ENCODE measurements at places on chromosomes 1 and 21.

- DNase-seq, result no peak
- H3K27me3 ChIP-seq, result peaks cover 9% of the 10 kb centered on the region
- H3K27ac ChIP-seq, result no peak overlapping the region
These were observed 221.4 kb upstream of the PKN2 start for GRCh38 chr1:88462488-88463261.

- peak overlapping the region; percentile 80 for H3K4me3 ChIP-seq
- H3K36me3 ChIP-seq, result peaks cover 34% of the 10 kb centered on the region
These were observed 9.8 kb downstream of the ABCG1 start for GRCh38 chr21:42228709-42229220.

- H3K36me3 ChIP-seq, result no peaks in the 10 kb centered on the region
- H3K27me3 ChIP-seq, result no peaks in the 10 kb centered on the region
- no peak overlapping the region for H3K4me3 ChIP-seq
- H3K27ac ChIP-seq, result no peak overlapping the region
- H3K4me1 ChIP-seq, result no peaks in the 10 kb centered on the region
These were observed 767.3 kb upstream of the ADAMTS5 start for GRCh38 chr21:27734146-27734545.

- DNase-seq, result no peak
- no peak overlapping the region for H3K27ac ChIP-seq
- H3K27me3 ChIP-seq, result peaks cover 1% of the 10 kb centered on the region
- H3K4me3 ChIP-seq, result no peak overlapping the region
- no peaks in the 10 kb centered on the region for H3K36me3 ChIP-seq
These were observed 660.7 kb downstream of the LMO4 start for GRCh38 chr1:87989346-87989745.

- H3K4me1 ChIP-seq, result no peaks in the 10 kb centered on the region
- H3K27me3 ChIP-seq, result peaks cover 48% of the 10 kb centered on the region
- DNase-seq, result no peak
- H3K27ac ChIP-seq, result no peak overlapping the region
- H3K36me3 ChIP-seq, result no peaks in the 10 kb centered on the region
These were observed 3.2 kb downstream of the RHBG start for GRCh38 chr1:156372265-156372586.

GRCh38 chr21:42852925-42853570, 26.3 kb downstream of the WDR4 start:
- H3K27ac ChIP-seq, result no peak overlapping the region
- no peak for DNase-seq
- H3K36me3 ChIP-seq, result peaks cover 39% of the 10 kb centered on the region
- H3K27me3 ChIP-seq, result no peaks in the 10 kb centered on the region
- peaks cover 9% of the 10 kb centered on the region for H3K4me1 ChIP-seq
- H3K4me3 ChIP-seq, result no peak overlapping the region

DNA sequence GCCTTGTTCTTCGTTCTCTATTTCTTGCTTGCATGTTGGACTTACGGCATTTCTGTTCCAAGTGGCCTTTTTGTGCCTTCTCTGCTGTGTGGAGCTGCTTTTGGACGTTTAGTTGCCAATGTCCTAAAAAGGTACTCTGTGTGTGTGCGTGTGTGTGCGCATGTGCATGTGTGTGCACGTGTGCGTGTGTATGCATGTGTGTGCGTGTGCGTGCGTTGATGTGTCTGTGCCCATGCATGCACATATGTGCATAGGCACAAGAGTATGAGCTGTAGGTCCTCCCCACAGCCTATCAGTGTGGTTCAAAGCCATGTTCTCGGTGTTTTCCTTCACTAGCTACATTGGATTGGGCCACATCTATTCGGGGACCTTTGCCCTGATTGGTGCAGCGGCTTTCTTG, 13.7 kb downstream of the NPPA start:
- peaks cover 2% of the 10 kb centered on the region for H3K36me3 ChIP-seq
- no peaks in the 10 kb centered on the region for H3K27me3 ChIP-seq
- no peak for DNase-seq
- no peaks in the 10 kb centered on the region for H3K4me1 ChIP-seq

GRCh38 chr1:221712776-221713431, 29.0 kb downstream of the DUSP10 start:
- peak; percentile 84 for DNase-seq
- H3K4me3 ChIP-seq, result peak overlapping the region; percentile 91
- peaks cover 16% of the 10 kb centered on the region for H3K27me3 ChIP-seq
- peaks cover 90% of the 10 kb centered on the region for H3K4me1 ChIP-seq
- peak overlapping the region; percentile 94 for H3K27ac ChIP-seq

- no peak overlapping the region for H3K27ac ChIP-seq
- H3K4me1 ChIP-seq, result no peaks in the 10 kb centered on the region
- no peaks in the 10 kb centered on the region for H3K27me3 ChIP-seq
- H3K36me3 ChIP-seq, result no peaks in the 10 kb centered on the region
These were observed 42.0 kb downstream of the STUM start for GRCh38 chr1:226590614-226591013.

DNA sequence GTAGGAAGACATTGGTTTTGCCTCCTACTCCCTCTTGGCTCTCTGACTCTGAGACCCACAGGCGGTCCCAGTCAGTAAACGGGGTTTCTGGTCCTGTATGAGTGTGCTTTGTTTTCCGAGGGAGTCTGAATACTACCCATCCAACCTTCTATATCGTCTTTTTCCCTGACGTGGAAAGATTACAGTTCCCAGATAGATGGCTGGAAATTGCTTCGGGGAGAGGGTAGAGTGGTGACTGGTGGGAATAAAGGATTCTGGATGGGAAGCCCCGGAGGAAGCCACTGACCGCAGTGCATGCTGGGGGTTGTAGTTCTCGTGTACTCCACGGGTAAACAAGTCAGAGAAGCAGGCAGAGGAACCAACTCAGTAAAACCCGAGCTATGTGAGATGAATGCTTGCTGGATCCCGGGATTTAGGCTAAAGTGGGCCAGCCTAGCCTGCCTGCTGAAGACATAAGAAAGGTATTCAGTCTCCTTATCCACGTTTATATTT, 66.2 kb upstream of the IRF2BP2 start:
- H3K4me3 ChIP-seq, result peak overlapping the region; percentile 77
- H3K36me3 ChIP-seq, result no peaks in the 10 kb centered on the region
- DNase-seq, result peak; percentile 59
- no peaks in the 10 kb centered on the region for H3K27me3 ChIP-seq
- H3K4me1 ChIP-seq, result peaks cover 14% of the 10 kb centered on the region
- H3K27ac ChIP-seq, result peak overlapping the region; percentile 78

DNA sequence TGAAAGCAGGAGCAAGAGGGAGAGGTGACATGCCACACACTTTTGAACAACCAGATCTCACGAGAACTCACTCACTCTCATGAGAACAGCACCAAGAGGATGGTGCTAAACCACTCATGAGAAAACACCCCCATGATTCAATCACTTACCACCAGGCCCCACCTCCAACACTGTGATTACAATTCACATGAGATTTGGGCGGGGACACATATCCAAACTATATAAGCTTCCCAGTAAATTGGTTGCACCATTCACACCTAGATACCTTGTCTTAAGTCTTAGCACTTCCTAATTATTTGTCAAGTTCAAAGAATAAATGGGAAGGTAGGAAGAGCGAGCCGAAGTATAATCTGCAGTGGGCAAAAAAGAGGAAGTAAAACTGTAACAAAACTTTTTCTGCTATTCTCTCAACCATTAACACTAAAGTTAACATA, 34.3 kb downstream of the AMY1C start:
- no peaks in the 10 kb centered on the region for H3K36me3 ChIP-seq
- no peak overlapping the region for H3K4me3 ChIP-seq
- DNase-seq, result no peak
- no peaks in the 10 kb centered on the region for H3K4me1 ChIP-seq

GRCh38 chr1:27569506-27570291, 34.2 kb downstream of the AHDC1 start:
- H3K4me1 ChIP-seq, result peaks cover 20% of the 10 kb centered on the region
- DNase-seq, result no peak
- H3K27me3 ChIP-seq, result no peaks in the 10 kb centered on the region
- no peaks in the 10 kb centered on the region for H3K36me3 ChIP-seq
- H3K4me3 ChIP-seq, result peak overlapping the region; percentile 91

DNA sequence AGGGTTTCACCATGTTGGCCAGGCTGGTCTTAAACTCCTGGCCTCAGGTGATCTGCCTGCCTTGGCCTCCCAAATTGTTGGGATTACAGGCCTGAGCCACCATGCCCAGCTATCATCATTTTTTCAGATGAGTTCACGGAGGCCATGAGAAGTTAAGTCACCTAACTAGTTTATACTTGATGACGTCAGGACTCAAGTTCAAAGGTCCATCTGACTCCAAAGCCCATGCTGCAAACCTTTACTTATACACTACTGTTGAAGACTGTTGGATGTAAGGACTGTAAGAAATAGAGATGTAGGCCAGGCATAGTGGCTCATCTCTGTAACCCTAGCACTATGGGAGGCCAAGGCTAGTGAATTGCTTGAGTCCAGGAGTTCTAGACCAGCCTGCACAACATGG, 40.8 kb upstream of the STMN1 start:
- no peaks in the 10 kb centered on the region for H3K4me1 ChIP-seq
- H3K36me3 ChIP-seq, result peaks cover 6% of the 10 kb centered on the region
- no peak for DNase-seq
- no peak overlapping the region for H3K27ac ChIP-seq
- H3K27me3 ChIP-seq, result no peaks in the 10 kb centered on the region
- no peak overlapping the region for H3K4me3 ChIP-seq

- H3K27me3 ChIP-seq, result no peaks in the 10 kb centered on the region
- H3K27ac ChIP-seq, result no peak overlapping the region
- H3K4me3 ChIP-seq, result no peak overlapping the region
- peaks cover 19% of the 10 kb centered on the region for H3K4me1 ChIP-seq
- no peak for DNase-seq
- H3K36me3 ChIP-seq, result peaks cover 10% of the 10 kb centered on the region
These were observed 33.1 kb downstream of the FAM177B start for GRCh38 chr1:222769971-222770620.

GRCh38 chr1:109691759-109692158, 4.1 kb downstream of the GSTM1 start:
- no peak for DNase-seq
- H3K4me3 ChIP-seq, result no peak overlapping the region
- H3K4me1 ChIP-seq, result peaks cover 5% of the 10 kb centered on the region
- H3K36me3 ChIP-seq, result peaks cover 6% of the 10 kb centered on the region
- H3K27ac ChIP-seq, result no peak overlapping the region
- H3K27me3 ChIP-seq, result no peaks in the 10 kb centered on the region

DNA sequence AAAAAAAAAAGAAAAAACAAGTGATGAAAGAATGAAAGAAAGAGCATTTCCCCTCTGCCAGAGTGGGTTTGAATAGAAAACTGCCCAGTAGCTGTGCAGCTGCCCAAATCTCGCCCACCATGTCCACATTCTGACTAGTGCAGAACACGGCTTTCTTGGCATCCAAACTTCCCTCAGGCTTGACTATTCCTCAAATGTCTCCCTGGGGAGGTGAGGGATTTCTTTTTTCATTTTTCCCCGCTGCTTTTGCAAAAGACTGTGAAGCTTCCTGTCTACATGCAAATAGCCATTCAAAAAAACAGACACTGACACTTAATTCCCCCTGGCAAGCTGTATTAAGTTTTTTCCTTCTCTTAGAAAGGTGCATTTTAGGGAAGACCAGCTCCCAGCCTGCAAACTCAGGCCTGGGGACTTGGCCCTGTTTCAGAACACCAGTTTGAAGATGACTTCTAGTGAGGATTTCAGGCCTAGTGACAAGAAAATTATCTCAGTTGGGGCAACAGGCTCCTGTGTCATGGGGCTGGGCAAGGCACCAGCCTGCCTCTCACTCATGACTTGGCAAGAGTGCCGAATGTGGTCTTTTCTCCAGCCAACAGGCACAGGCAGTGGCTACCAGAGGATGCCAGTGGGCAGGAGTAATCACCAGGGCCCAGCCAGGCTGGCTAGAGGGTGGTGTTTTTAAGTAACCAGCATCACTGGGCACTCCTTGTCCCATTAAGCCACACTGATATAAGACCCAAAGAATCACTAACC, 178.1 kb upstream of the NFIA start:
- no peak for DNase-seq
- H3K4me1 ChIP-seq, result no peaks in the 10 kb centered on the region
- H3K27me3 ChIP-seq, result peaks cover 10% of the 10 kb centered on the region
- no peaks in the 10 kb centered on the region for H3K36me3 ChIP-seq
- H3K4me3 ChIP-seq, result no peak overlapping the region
- H3K27ac ChIP-seq, result no peak overlapping the region

GRCh38 chr1:87981386-87981785, 652.7 kb downstream of the LMO4 start:
- DNase-seq, result no peak
- peaks cover 29% of the 10 kb centered on the region for H3K27me3 ChIP-seq
- no peaks in the 10 kb centered on the region for H3K36me3 ChIP-seq
- H3K4me3 ChIP-seq, result no peak overlapping the region
- peaks cover 9% of the 10 kb centered on the region for H3K4me1 ChIP-seq

DNA sequence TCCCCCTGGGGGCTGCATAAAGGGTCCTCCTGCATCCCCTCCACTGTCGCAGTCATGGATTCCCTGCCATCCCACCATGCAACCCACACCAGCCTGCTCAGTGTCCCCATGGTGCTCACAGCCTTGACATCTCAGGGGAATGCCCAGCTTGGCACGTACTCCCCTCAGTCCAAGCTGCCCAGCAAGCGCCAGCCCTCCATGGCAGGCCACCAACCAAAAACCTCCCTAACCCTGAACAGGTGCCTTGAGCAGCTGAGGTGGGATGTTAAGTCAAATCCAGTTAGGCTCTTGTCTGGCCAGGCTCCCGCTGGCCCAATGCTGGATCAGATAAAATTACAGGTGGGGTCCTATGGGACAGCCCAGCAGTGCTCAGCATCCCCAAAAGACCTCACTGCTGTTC, 341 bp downstream of the VTCN1 start:
- no peak overlapping the region for H3K27ac ChIP-seq
- H3K36me3 ChIP-seq, result no peaks in the 10 kb centered on the region
- H3K27me3 ChIP-seq, result peaks cover 14% of the 10 kb centered on the region
- no peak for DNase-seq

DNA sequence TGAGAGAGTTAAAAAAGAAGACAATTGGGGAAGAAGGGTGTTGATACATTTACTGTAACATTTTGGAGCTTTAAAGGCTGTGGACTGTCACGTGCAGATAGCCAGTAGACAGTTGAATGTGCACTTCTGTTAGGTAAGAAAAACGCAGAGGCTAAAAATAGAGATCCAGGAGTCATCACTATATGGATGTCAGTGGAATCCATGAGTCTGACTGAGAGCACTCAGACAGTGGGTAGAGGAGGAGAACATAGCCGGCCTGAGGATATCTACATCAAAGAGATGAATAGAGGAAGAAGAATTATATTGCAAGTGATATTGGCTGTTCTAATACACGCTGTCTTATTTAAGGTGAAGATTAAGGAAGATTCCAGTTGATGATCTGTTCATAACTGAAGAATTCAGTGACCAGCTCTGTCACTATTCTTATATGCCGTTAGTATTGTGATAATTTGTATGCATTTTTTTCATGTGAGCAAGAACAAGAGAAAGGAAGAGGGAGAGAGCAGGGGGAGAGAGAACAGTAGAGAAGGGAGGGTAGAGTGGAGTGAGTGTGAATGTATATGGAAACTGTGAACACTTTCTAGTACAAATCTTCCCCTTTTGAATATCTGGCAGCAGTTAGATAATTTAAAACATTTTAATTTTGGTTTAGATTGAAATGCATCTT, 344.8 kb downstream of the CHRM3 start:
- DNase-seq, result no peak
- H3K27ac ChIP-seq, result no peak overlapping the region
